ENCODE measurements at places on chromosomes 6 and 20.

- no peak for DNase-seq
Measured at GRCh38 chr6:43454290-43454695, 1.1 kb downstream of the DLK2 start.

- DNase-seq = no peak
Measured at GRCh38 chr20:3894796-3895195, 5.6 kb downstream of the PANK2 start.

GRCh38 chr6:161639772-161640171, 365.9 kb upstream of the AGPAT4 start:
- no peak for DNase-seq

DNA sequence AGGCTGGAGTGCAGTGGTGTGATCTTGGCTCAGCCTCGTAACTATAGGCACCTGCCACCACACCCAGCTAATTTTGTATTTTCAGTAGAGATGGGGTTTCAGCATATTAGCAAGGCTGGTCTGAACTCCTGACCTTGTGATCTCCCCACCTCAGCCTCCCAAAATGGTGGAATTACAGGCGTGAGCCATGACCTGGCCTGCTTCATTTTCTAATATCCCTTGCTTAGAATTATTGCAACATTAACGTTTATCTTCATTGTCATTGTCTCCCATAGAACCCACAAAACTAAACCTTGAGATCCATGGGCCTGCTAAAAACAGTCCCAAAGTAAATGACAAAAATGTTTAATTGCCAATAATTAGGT, 6.1 kb downstream of the EEF1A1 start:
- DNase-seq = no peak

- peak; percentile 48 for DNase-seq
Measured at GRCh38 chr6:41049521-41049920, 3.5 kb upstream of the APOBEC2 start.

DNA sequence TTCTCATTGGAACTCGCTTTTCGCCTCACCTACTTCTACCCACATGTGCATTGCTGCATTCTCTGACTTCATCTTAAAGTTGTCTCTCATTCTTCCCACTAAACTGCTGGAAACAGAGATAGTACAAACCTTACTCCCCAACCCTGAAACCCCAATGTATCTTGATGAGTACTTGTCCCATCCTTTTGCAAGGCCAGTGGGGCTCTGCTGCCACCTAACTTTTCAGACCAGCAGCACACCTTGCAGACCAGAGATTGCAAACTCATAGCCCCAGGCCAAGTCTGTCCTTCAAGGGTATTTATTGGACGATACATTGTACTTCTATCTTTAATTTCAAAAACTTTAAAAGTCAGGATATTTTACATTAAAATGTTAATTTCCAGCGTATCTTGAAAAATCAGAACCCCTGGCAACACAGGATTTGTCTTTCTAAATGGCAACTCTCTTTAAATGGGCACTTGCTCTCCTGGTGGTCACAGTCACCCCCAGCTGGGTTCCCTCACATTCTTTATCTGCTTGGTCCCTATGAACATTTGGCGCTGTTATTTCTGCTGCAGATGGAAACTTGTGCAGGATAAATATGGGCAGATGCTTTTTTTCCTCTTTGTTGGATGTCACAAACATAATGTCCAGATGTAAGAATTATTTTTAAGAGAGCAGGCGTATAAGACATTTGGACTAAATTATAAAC, 83.9 kb downstream of the SOD2 start:
- DNase-seq = no peak

DNA sequence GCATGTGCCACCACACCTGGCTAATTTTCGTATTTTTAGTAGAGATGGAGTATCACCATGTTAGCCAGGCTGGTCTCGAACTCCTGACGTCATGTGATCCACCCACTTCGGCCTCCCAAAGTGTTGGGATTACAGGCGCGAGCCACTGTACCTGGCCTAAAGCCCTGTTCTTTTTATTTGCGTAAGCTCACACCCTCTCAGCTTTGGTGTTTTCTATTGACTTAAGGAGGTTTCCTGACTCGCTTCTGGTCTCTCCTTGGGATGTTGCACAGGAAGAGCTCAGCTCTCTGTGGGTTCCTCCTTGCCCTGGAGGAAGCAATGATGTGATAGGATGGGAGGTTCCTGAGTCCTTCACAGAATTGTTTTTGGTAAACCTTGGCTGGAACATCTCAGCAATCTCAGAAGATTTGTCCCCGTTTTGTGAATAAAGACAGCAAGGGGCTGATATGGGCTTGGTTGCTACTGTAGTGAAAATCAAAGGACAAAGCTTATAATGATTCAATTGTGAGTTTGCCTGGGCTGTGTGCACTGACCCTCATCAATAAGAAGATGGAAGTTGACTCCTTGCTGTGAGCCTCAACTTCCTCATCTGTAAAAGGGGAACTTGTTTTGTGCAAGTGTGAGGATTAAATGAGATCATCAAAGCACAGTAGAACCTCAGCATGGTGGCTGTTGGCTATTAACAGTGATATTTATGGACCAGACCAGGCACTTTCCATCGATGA, 27.0 kb downstream of the TOX2 start:
- no peak for DNase-seq

- DNase-seq = no peak
Measured at GRCh38 chr6:88914180-88914579, 49.2 kb downstream of the RNGTT start.

DNA sequence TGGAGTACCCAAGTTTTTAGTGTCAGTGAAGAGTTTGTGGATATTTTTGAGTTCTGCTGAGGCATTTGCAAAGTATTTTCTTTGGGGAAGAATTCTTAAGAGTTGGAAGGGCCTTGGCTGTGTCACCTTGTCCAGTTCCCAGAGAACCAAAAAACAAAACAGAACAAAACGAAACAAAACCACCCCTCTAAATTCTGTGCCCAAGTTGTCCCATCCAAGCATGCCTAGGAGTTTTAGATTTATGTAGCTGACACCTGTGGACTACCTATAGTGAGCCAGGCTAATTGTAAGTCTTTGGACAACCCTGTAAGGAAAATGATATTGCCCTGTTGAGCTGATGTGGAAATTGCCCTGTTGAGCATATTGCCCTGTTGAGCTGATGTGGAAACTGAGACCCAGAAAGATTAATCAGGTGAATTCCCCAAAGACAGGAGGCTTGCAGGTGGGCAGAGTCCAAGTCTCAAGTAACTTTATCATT, 1.0 kb upstream of the ECI2 start:
- DNase-seq = no peak

DNA sequence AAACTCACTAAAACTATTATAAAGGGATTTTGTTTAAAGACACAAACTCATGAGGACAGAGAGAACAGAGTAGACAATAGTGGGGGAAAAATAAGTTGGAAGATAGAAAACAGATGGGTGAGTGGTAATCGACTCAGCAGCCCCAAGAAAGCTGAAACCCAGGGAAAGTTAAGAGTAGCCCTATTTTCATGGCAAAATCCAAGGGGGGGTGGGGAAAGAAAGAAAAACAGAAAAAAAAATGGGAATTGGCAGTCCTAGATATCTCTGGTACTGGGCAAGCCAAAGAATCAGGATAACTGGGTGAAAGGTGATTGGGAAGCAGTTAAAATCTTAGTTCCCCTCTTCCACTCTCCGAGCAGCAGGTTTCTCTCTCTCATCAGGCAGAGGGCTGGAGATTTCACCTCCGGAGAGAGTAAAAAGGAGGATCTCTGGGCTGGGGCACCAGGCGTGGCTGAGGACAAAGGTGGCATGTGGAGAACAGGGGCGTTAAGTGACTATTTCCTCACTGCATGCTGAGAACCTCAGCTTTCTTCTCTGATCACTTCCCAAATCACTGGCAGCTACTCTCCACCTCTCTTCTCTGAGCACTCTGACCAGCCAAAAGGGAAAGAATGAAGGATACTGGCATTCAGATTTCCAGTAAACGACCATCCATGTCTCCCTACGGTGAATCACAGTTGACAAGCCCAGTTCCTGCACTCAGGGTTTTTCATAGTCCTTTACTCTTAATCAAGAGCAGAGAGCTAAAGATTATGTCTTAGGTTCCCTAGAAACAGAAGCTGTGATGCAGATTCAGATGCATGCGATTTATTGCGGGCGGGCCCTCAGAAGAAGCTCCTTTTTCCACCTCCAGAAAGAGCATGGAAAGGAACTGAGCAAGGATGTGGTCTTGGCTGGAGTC, 7.3 kb upstream of the RNF24 start:
- no peak for DNase-seq

DNA sequence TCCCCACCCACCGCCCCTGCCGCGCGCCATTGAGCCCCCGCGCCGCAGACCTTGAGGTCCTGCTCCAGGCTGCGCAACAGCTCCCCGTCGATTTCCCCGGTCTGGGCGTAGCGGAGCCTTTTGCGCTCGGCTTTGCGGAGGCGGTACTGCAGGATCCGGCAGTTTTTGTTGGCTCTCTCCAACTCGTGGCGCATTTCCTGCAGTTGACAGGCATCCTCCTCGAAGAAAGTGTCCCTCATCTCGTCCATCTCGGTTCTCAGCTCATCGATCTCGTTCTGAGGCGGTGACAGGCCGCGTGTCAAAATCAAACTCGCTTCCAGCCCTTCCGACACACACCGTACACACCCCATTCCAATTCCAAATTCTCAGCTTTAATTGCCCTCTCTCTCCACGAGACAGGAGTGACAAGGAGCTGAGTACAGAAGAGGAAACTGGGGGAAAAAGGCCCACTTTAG, 4.3 kb downstream of the MTCL3 start:
- peak; percentile 42 for DNase-seq

DNA sequence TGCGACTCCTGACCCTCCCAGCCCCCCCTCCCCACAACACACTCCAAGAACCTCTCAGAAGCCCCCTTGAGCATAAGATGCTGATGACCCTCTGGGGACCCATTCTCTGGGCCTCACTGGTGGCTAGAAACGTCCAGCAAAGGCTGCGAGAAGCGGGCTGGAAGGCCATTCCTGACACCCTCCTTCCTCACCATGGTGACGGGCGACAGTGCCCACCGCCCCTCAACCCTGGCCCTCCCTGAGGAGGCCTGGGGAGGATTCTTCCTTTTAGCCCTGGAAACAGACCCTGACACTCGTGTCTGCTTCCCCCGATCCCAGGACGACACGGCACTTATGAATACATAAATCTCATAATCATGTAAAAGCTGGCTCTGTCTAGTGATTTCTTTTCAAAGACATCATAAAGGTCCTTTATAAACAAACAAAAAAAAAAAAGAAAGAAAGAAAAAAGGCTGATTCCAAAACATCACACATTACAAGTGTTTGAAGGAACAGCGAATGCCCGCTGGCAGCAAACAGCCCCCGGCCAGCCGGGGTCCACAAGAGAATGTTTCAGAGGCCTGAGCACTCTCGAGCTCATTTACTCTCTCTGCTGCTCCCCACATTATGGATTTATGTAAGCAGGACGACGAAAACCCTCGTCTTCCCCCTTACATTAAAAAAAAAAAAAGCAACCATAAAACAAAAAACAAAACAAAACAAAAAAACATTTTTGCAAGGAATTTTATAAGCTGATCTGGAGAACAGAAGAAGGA, 40.7 kb downstream of the PREX1 start:
- no peak for DNase-seq

- DNase-seq = peak; percentile 22
Measured at GRCh38 chr6:35218021-35218420, 4.3 kb downstream of the SCUBE3 start.

- DNase-seq = no peak
Measured at GRCh38 chr6:159098636-159099106, 53.9 kb upstream of the TAGAP start.

GRCh38 chr6:15769511-15770018, 106.7 kb upstream of the DTNBP1 start:
- no peak for DNase-seq

- no peak for DNase-seq
Measured at GRCh38 chr6:133202610-133203343, 38.4 kb upstream of the EYA4 start.

DNA sequence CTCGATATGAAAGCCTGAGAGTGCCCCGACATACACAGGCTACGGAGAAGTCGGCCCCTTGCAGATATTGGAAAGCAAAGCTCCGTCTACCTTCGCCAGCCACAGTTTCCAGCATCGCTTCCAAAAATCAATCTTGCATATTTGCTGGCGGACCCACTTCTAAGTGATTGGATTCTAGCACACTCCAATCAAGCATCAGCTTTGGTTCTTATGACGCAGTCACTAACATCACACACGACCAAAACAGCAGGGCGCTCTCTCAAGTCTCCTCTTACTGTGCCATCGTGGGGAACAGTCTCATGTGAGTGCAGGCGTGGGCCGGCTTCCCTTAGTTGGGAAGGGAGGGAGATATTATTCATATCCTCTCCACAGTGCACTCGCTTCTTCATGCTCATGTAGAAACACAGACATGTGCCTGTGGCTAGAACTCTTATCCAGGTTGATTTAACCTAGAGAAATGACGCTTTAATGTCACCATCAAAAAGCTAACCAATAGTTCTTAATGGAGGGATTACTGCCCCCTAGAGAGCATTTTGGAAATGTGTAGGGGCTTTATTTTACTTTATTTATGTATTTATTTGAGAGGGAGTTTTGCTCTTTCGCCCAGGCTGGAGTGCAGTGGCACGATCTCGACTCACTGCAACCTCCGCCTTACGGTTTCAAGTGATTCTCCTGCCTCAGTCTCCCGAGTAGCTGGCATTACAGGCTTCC, 229.8 kb downstream of the SOD2 start:
- peak; percentile 51 for DNase-seq

- DNase-seq = no peak
Measured at GRCh38 chr6:70790483-70791224, 123.0 kb downstream of the SMAP1 start.

Data from hepatocyte (in vitro differentiated cells).